ENCODE measurements at places on chromosomes 7 and 10.

DNA sequence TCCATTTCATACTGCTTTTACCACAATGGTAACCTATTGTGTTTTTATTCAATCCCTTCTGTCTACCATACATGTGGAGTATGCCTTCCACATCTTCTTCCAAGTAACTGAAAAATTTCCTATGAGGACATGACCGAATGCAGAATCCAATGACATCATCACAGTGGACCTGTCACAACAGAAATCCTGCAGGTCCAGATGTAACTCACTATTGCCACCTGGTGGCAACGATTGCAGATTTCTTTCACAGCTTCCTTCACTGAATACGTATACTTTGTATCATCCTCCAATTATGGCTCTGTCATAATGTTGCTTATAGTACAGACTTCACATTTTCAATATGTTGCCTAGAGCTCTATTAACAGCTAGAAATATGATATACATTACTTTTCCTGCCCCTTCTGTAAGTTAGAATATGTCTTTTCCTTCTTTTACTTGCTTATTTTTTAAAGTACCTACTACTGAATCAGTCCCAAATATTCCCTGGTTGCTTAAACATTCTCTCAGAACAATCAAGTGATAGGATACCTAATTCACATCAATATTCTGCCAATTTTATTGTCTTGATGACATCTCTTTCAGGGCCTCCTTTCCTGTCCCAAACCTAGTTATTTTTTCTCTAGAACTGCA is 45.4 kb downstream of the SLC13A1 start:
- peak; percentile 77 for DNase-seq

DNA sequence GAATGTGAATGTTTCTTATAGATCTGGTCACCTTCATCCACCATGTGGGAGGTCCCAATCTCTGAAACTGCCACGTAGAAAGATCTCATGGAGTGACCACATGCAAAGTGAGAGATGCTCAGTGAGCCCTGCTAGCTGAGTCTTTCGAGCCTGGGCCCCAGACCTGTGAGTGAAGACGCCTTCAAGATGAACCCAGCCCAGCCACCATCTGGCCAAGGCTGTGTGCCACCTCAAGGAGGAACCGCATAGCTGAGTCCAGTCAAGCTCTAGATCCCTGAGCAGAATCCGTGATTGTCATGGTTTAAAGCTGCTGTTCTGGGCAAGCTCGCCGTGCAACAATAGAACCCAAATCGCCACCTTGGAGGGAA is 20.2 kb upstream of the PPIF start:
- DNase-seq = no peak

DNA sequence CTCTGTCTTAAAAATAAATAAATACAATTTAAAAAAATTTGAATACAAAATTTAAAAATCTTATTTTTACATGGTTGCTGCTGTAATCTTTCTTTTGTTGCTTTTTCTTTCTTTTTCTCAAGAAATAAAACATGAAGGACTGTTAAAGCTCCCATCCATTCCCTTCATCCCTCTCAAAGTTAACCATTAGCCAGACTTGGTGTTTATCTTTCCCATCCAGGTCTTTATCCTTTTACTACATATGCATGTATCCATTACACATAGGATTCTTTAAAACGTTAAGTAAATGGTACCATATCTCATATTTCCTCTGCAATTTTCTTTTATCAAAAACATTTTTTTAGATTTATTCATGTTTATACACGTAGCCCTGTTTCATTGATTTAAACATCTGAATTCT is 70.1 kb downstream of the CREB3L2 start:
- DNase-seq = no peak

DNA sequence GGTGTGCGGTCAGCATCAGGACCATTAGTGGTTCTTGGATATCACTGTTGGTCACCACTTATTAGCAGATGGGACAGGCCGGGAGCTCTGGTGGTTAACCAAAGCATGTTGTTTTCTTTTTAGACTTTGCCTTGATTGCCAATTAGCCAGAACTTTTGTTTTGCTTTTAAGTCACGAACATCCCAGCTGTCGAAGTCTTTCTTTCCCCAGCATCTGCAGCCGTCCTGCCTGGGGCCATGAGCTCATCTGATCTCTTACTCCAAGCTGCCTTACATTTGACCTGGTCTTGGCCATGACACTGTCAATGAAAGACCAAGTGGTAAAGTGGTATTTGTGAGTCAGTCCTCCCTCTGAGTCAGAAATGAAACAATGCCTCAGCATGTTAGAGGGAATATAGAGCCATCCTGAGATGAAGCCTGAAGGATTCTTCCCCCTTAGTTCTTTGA is 53.9 kb upstream of the CREB5 start:
- no peak for DNase-seq

DNA sequence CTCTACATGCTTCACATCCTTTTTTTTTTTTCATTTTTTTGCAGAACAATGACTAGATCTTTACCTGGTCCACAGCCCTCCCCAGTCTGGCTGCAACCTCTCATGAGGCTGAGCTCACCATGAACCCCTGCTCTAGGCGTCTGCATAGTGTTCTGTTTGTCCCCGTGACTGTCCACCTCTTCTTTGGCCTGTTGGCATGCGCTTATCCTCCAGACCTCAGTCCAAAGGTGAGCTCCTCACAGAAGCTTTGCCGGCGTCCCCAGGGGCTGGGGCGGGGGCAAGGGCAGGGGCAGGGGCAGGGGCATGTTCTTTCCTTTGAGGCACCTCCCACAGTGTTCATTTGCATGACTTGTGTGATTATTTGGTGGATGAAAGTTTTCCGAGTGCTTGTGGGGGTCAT is 218.4 kb upstream of the ZNF32 start:
- DNase-seq = no peak

DNA sequence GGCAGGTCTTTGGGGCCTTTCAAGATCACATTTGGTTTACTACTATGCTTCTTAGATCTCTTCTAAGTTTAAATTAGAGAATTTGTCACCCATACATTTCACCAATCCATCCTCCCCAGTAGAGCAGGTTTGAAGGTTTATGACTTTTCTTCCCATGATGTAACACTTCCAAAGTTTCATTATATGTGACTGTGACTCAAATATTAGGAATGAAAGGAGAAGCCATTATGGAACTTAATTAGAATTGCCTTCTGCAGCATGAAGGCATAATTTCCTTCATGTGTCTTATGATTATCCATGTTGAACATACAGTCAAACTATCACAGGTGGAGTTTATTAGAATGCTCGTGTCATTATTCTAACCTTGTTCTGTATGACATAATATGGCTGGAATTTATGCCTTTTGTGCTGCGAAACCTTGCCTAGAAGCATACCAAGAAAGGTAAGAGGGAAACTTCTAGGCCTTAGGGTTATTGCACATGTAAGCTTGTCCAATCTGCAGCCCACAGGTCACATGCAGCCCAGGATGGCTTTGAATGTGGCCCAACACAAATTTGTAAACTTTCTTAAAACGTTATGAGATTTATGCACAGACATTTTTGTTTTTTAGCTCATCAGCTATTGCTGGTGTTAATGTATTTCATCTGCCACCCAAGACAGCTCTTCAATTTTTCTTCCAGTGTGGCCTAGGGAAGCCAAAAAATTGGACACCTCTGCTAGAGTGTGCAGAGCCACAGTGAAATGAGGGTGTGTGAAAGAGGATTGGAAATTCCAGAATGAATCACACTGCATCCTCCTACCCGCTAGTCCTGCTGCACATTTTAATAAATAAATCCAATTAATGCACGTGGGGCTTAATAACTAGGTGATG is 133.6 kb downstream of the TMEM26 start:
- no peak for DNase-seq

- DNase-seq = no peak
Measured at GRCh38 chr10:86343761-86344160, 22.8 kb downstream of the GRID1 start.

- DNase-seq = no peak
Measured at GRCh38 chr10:50582766-50583762, 40.7 kb downstream of the SGMS1 start.

DNA sequence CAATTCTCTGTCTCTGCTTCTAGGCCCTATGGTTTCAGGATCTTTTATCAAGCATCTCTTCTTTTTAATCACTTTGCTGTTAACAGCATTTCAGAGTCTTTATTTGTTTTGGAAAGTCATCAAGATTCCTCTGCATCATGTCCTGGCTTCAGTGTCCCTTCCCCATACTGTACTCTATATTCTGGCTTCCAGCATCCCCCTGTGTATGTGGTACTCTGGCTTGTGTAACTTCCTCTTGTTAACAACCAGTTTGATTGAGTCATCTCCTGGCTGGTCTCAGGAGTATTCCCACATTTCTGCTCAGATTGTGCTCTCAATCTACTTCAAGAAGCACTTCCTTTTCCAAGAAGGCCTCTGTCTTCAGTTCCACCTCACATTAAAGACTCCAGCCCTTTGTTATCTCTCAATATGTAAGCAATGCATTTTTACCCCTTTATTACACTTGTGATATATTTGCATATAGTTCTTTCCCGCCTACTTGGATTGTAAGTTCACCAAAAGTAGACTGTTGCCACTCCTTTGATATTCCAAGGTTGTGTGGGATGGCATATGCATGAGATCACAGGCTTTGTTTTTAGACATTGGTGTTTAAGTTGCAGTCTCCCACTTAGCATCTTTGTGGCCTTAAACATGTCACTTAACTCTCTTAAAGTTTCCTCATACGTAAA is 15.1 kb upstream of the ATE1 start:
- peak; percentile 90 for DNase-seq

DNA sequence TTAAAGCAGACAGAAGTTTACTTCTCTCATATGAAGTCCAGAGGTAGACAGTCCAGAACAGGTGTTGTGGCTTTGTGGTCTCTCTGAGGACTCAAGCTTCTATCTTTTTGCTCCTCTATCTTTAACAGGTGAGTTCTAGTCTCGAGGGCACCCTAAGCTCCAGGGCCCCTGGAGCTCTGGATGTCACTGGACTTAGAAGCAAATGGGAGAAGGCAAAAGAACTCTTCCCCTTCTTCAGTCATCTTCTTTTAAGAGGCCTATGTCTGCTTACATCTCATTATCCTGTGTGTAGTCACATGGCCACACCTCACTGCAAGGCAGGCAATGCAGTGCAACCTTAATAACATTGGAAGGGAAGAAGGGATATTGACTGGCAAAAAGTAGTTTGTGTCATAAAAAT is 61.6 kb downstream of the ADCYAP1R1 start:
- DNase-seq = no peak

All from muscle of leg (tissue), 16 donors.